ENCODE measurements at places on chromosomes 3 and 15. TPM values are rescaled to one million over a fixed set of nuclear protein-coding genes. Genes with fewer than 3 reads are reported as not detected.

DNA sequence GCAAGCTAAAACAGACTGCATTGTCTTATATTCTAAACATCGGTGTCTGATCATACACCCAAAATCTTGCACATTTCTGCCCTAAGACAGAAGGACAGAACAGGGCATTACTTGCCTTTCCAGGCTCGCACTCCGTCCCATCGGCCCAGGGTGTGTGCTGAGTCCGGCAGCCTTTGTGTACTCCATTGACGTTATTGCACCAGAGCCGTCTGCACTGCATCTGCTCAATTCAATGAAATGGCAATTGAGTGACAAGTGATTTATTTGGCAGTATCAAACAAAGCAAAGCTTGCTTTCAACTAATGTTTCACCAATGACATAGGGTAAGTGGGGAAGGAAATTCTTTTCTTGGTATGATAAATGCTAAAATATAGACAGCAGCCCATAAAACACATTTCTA is 40.0 kb downstream of the ADAMTS9 start:
- no peak for DNase-seq

DNA sequence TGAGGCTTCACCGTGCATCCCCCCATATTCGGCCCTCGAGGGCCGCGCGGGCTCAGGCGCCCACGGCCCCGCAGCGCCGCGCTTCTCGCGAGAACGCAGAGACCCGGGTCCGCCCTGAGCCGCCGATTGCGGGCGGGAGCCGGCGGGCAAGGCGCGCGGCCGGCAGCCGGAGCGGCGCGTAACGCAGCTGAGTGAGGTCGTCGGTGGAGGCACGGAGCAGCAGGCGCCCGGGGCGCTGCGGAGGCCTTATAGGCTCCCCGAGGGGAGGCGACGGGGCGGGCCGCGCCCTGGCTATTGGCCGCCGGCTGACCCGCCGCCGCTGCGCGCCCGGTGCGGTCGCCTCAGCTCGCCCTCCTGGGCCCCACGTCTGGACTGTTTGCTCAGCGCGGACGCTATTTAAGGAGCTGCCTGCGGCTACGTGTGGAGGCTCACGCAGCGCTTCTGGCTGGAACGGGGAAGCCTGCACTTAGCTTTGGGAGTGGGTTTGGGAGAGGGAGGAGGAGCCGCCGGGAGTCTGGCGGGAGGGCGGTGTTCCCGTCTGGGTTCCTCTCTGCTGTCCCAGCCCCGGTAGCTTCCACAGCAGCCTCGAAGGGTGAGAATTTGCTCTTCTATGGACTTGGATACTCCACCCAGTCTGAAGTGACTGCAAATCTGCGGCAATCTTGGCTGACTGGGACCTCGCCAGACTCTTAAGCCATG is at the start of gene PLOD2:
Gene PLOD2, minus strand, starts transcription at position 221 of the 699 bp plus-strand sequence. Its CDS starts 195 bp downstream, at position 26.
- DNase-seq: peak; percentile 86

- DNase-seq: no peak
These were observed 773.1 kb downstream of the AGBL1 start for GRCh38 chr15:86852741-86853140.

CHD2 gene
- 26.3 TPM for total RNA-seq

CHDH gene
- total RNA-seq: 6.2 TPM

POTEB3 gene
- total RNA-seq: not detected
